PC-3 (cell line): ENCODE measurements at places on chromosomes 12 and 14. TPM values are rescaled to one million over a fixed set of nuclear protein-coding genes. Genes with fewer than 3 reads are reported as not detected.

- no peaks in the 10 kb centered on the region for H3K36me3 ChIP-seq
- no peak for DNase-seq
- no peaks in the 10 kb centered on the region for H3K4me1 ChIP-seq
- no peak overlapping the region for H3K4me3 ChIP-seq
- H3K27ac ChIP-seq = no peak overlapping the region
These were observed 7.7 kb upstream of the TCTN1 start for GRCh38 chr12:110606253-110606611.

- no peaks in the 10 kb centered on the region for H3K27me3 ChIP-seq
- no peaks in the 10 kb centered on the region for H3K4me1 ChIP-seq
- H3K27ac ChIP-seq = no peak overlapping the region
- H3K4me3 ChIP-seq = no peak overlapping the region
- no peaks in the 10 kb centered on the region for H3K36me3 ChIP-seq
These were observed 11.6 kb upstream of the RAN start for GRCh38 chr12:130860311-130860710.

Gene STAT2
- total RNA-seq = 68.8 and 73.1 TPM in 2 replicates

Gene MYH6
- total RNA-seq = not detected in 2 replicates

DNA sequence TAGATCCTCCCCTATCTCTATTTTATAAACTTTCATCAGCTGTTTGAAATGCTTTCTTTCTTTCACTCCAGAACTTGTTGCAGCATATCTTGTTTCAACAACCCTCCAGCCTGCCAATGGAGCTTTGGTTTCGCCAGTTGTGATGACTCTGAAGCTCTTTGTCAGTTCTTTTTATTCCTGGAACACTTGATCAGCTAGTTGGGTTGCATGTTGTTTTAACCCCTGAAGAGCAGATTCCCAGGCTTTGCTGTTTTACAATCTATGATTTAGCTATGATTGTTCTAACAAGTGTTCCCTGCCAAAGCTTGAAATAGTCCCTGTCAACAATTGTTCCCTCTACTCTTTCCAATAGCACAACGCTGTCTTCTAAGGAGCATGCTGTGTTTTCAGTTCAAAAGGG, 50.6 kb upstream of the FUT8 start:
- H3K27ac ChIP-seq = no peak overlapping the region
- no peaks in the 10 kb centered on the region for H3K36me3 ChIP-seq

DNA sequence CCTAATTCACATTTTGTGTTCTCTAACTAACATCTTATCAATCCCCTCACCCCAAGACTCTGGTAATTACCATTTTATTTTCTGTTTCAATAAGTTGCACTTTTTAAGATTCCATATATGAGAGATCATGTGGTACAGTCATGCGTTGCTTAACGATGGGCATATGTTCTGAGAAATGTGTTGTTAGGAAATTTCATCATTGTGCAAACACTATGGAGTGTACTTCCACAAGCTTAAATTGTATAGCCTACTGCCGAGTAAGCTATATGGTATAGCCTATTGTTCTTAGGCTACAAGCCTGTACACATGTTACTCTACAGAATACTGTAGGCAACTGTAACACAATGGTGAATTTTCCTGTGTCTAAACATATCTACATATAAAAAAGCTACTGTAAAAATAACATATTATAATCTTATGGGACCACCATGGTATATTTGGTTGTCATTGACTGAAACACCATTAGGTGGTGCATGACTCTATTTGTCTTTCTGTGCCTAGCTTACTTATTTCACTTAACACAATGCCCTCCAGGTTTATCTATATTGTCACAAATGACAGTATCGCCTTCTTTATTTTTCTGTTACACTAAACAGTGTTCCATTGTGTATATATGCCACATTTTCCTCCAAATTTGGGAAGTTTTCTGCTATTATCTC, 473.4 kb upstream of the LMO3 start:
- H3K36me3 ChIP-seq = no peaks in the 10 kb centered on the region
- H3K4me3 ChIP-seq = no peak overlapping the region
- peak; percentile 29 for DNase-seq
- H3K27ac ChIP-seq = no peak overlapping the region
- no peaks in the 10 kb centered on the region for H3K27me3 ChIP-seq

DNA sequence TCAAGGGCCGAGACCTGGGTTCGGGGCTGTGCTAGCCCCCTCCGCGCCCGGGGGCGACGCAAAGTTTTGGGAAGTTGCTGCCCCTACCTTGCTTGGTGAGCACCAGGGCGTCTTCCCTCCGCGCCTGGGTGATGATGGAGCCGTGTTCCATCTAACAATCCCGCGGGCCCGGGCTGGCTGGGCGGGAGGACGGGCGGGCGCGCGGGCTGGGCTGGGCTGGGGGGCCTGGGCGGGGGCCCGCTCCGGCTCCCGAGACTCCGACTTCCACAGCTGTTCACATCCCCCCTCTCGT, 298 bp downstream of the CTDSP2 start:
- peaks cover 6% of the 10 kb centered on the region; the same call in 1 of the 2 replicates for H3K4me1 ChIP-seq
- peak overlapping the region; percentile 35 for H3K27ac ChIP-seq
- DNase-seq = no peak
- H3K36me3 ChIP-seq = no peaks in the 10 kb centered on the region
- peak overlapping the region; percentile 99 for H3K4me3 ChIP-seq

DNA sequence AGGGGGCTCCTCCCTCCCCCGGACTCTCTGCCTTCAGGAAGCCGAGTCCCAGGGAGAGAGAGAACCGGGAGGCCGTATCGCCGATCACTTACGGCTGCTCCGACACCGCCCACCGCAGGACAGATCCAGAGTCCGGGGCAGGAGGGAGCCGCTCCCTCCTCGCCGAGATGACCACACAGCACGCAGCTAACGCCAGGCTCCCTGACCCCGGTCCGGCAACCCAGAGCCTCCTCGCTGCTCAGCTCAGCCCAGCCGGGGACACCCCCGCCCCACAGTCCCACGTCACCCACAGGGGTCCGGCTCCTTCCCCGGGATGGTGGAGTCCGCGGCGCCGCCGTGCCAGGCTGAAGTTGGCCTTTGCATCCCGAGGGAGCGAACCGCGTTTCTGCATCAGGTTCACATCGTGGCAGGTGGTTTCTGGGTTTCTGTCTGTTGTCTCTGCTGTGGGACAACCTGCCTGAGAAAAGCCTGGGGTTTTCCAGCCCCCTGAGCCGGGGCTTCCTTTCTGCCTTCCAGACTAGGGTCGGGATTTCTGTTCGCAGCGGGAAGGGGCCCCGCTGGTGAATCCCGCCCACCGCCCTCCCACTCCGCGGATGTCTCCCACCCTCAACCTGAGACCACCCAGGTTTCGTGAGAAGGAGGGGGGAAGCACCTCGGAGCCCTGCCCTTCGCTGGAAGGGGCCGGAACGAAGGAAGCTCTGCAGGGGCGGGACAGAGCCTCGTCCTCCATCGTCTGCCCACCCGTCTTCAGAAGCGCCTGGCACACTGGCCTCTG, 61.2 kb downstream of the NOC4L start:
- no peaks in the 10 kb centered on the region for H3K36me3 ChIP-seq
- H3K27ac ChIP-seq = no peak overlapping the region
- no peaks in the 10 kb centered on the region for H3K4me1 ChIP-seq
- 0 out of 2 replicates have a peak overlapping the region, but pooled peaks have one; percentile 7 for H3K4me3 ChIP-seq

Gene WNK1
- 44.5 and 69.3 TPM in 2 replicates for total RNA-seq

Gene ABCC9
- total RNA-seq = 0.23 and 0.33 TPM in 2 replicates

- no peak for DNase-seq
- H3K4me1 ChIP-seq = no peaks in the 10 kb centered on the region
- H3K4me3 ChIP-seq = no peak overlapping the region
- no peak overlapping the region for H3K27ac ChIP-seq
- no peaks in the 10 kb centered on the region for H3K36me3 ChIP-seq
These were observed 92.8 kb downstream of the FRMD6 start for GRCh38 chr14:51744372-51745130.

GRCh38 chr14:64123241-64123822, 170.8 kb downstream of the ESR2 start:
- H3K36me3 ChIP-seq = no peaks in the 10 kb centered on the region
- H3K4me3 ChIP-seq = no peak overlapping the region
- no peak overlapping the region for H3K27ac ChIP-seq
- H3K27me3 ChIP-seq = no peaks in the 10 kb centered on the region
- H3K4me1 ChIP-seq = peaks cover 2% of the 10 kb centered on the region

GRCh38 chr14:68364792-68365192, 428.1 kb downstream of the ZFP36L1 start:
- H3K27ac ChIP-seq = peak overlapping the region; percentile 31
- no peaks in the 10 kb centered on the region for H3K36me3 ChIP-seq
- peaks cover 36% of the 10 kb centered on the region for H3K4me1 ChIP-seq
- no peaks in the 10 kb centered on the region for H3K27me3 ChIP-seq
- no peak overlapping the region for H3K4me3 ChIP-seq

Gene FOXA1
- 212 and 249 TPM in 2 replicates for total RNA-seq

GRCh38 chr12:37666069-37666781, 650.3 kb upstream of the ALG10B start:
- no peak for DNase-seq
- H3K27ac ChIP-seq = no peak overlapping the region
- no peaks in the 10 kb centered on the region for H3K27me3 ChIP-seq
- no peaks in the 10 kb centered on the region for H3K36me3 ChIP-seq
- no peaks in the 10 kb centered on the region for H3K4me1 ChIP-seq

Gene TAS2R9
- total RNA-seq = not detected in 2 replicates
